Stimulated activated naive CD4-positive, alpha-beta T cell (primary cell): ENCODE measurements at places on chromosomes 6 and 20.

DNA sequence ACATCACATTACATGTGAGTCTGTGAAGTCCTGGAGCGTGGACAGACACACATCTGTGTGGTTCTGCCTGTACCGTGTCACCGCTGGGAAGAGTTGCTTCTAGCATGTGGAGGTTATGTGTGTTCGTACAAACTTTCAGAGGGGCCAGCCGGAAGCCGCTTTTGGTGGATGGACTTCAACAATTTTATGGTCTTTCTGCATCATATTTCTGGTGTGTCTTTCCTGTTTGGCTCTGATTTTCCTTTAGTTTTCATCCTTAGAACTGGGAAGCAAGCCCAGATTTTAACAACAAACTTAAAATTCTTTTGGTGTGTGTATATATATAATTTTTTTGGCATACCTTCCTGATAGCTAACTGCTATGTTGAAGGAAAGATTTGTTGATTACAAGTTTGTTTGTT lies 71.2 kb downstream of the TIAM2 start:
- DNase-seq, result no peak

DNA sequence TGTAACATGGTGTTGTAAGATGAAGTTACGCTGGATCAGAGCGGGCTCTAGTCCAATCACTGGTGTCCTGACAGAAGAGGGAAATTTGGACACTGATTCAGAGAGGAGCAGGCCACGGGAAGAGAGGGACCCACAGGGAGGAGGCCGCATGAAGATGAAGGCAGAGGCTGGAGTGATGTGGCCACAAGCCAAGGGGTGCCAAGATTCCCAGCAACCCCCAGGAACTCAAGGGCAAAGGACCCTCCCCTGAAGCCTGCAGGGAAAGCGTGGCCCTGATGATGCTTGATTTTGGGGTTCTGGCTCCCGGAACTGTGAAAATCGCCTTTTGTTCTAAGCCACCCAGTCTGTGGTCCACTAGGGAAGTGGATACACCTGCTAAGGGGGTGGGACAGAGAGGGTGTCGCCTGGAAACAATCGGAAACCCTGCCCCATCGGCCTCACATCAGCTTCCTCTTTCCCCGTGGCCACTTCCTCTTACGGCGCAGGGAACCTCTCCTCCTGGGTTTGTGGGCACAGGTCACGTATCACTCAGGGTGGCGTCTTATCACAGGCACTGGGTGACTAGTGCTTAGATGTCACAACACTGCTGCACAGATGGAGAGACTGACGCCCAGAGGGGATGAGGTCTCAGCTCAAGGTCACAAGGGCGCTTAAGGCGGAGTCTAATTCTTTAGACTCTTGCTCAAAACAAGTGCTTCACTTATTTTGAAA lies 58.0 kb downstream of the SULF2 start:
- peak; percentile 38 for DNase-seq

DNA sequence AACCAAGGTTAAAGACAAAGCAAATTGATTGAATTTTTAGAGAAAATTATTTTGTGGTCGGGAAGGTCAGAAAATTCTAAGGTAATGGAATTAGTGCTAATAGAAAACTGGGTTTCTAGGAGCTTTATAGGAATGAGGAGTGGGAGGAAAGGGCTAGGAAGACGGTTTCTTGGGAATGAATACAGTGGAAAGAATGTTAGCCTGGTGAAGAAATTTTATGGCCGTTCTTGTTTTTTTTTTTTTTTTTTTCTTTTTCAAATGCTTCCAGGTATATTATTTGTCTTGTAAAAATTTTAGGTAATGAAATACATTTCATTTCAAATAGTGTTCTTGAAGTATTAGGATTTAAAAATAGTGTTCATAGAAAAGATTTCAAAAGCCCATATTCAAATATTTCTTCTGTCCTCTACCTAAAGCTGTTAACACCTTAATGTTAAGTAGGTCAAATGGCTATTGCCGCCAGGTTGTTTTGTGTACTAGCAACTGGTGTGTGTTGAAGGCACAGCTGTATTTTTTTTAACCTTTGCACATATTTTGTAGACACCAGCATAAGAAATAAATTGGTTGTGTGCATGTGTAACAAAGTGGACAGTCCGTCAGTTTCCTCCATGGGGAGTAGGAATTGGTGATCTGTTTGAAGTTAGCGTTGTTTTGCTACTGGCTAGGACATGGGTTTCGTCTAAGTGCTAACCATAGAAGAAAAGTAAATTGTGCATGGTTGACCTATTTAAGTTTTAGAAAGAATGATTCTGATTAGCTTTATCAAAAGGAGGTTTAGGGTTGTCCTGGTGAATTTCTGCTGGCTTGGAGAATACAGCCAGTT lies 32.3 kb downstream of the AFDN start:
- DNase-seq, result no peak

DNA sequence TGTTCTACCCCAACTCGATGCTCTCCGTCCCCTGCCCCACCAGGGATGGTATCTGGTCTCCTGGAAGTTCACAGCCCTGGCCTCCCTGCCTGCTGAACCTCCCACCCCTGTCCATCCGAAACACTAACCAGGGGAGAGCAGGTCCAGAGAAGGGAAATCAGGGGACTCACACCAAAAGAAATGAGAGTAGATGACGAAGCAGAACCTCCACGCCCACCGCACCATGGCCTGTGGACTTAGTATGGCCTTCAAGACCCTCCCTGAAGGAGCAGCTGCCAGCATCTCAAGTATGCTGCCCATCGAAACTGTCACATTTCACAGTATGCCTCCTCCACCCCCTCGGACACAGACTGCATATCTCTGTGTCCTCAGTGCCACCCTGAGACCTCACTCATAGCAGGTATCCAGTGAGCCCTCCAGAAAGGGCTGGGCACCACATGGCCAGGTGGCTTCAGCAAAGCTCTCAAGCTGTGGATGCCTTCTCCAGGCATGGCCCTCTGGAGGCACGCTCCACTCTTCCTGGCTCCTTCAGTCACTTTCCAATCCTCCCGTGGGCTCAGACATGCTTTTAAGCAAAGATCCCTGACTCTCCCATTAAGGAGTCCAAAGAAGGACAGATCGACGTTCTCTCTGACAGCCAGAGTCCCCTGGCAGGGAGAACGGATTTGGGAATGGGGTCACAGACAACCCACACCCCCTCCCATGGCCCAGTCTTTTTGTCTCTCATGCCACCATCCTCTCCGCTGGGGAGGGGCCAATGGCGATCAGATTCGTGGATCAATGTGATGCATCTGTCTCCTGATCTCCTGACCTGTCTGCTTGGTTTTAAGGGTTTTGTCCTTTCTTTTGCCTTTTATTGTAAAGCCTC lies 158.4 kb downstream of the ANKRD60 start:
- no peak for DNase-seq

DNA sequence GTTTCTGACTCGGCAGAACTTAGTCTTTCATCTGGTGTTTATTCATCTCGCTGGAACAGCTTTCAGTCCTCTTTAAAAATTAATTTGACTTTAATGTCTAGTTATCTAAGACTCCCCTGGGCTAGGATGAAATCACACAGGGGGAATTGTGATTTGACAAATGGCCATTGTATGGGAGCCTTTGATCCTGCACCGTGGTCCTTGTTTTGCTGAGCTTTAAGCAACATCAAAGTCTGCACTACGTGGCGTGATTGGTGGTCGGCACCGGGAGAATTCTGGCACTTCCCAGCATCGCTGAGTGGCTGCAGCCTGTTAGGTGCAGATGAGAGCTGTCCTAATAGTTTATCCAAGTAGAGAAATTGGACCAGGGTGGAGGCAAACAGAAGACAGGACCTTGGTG lies 146.9 kb downstream of the TBC1D7 start:
- no peak for DNase-seq

DNA sequence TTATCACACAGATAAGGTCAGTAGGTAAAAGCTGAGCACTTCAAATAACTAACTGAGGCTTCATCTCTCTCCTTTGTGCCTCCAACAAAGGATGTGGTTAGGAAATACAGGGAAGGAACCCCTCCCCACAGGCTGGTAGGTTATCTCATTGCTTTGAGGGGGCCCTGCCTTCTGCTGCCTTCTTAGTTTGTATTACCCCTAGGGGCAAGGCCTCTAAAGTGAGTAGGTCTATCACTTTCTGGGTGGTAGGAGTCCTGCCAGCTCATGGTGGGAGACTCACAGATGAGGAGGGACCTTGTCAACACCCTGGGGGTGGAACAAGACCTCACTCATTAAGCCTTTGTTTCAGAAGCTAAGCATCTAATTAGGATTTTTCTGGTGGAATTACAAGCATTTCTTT lies 34.6 kb downstream of the EDN1 start:
- DNase-seq, result no peak

DNA sequence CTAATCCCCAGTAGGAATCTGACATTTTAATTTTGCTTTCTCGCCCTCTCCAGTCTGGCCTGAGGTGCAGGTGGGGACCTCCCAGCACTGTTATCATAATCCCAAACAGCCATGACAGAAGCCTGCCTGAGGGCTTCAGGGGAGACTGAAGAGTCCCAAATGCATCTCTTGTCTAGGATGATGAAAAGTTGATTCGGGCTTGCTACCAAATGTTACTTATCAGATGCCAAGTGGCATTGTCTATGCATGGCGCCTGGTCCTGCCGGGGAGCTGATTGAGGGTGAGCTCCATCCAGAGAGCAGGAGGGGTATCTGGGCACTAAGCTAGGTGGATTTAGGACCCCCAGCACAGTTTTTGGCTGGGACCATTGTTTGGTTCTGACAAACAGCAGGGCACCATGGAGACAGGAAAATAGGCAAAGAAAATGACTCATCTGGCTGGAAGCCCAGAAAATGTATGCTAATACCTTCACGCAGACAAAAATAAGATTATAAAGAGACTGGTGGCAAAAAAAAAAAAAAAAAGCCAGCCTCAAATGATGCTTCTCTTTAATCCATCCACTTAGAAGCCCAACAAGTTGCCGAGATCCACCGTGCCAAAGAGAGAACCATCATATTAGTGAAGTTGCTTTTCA lies 513.7 kb upstream of the SULF2 start:
- no peak for DNase-seq

- peak; percentile 48 for DNase-seq
These were observed 64.4 kb downstream of the GTF2H5 start for GRCh38 chr6:158232316-158233213.
